ENCODE measurements at places on chromosomes 7 and 10.

DNA sequence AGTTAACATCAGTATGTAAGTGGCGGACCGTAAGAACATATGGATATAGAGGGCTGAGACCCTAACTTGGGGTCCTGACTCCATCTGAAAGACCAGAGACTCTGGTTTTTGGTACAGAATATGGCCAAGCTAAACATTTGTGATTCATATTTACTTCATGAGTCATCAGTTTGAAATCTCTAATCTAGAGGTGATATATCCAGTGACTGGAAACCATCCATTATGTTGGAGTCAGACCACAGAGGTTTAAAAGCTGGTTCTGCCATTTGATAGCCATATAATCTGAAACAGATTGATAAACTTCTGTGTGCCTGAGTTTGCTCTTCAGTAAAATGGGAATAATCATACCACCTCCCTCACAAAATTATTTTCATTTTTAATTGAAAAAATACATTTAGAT lies 505.3 kb downstream of the SORCS3 start:
- DNase-seq, result no peak

- DNase-seq, result no peak
Observed at GRCh38 chr10:100661520-100661919, 83.9 kb upstream of the PAX2 start.

GRCh38 chr10:44161184-44161583 lies 223.7 kb downstream of the CXCL12 start:
- no peak for DNase-seq

GRCh38 chr7:73920406-73921134 lies 59.6 kb downstream of the TMEM270 start:
- DNase-seq, result no peak

- DNase-seq, result no peak
Observed at GRCh38 chr10:121572859-121573537, 25.2 kb downstream of the FGFR2 start.

DNA sequence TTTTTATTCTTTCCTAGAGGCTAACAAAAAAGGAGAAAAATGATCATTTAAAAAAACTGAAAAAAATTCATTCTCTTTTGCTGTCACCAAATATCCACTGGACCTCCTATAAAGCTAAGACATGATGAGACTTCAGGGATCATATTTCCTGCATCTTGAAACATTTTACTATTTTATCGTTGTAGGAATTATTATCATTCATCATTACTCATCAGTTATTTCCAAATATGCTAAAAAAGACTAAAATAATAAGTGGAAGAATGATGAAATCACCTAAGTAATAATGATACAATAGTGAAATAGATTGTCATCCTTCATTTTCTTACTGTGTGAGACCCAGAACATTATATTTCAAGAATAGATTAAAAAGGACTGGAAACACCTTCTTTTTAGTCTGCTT lies 28.3 kb downstream of the TAF3 start:
- DNase-seq, result no peak

GRCh38 chr10:112497347-112497950 lies 50.4 kb downstream of the VTI1A start:
- no peak for DNase-seq

GRCh38 chr10:26085549-26085948 lies 131.0 kb upstream of the GAD2 start:
- DNase-seq, result no peak

GRCh38 chr10:4109469-4109868 lies 324.5 kb upstream of the KLF6 start:
- no peak for DNase-seq

DNA sequence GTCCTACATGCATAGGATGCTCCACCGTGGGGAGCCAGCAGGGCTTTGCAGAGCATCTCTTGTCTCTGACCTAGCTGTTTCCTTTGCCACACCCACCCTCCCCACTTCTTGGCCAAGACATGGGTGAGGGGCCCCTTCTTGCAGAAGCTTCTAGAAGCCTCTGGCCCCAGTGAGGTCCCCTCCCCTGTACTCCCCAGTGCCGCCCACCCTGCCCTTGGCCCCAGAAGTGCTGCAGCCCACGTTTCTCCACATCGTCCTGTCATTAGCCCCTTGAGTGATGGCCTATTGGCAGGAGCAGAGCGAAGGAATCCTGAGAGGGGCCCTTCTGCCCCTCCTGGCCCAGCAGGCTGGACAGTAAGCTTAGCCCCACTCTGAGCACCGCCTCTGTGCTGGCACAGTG lies 43.7 kb downstream of the ALOX5 start:
- no peak for DNase-seq

DNA sequence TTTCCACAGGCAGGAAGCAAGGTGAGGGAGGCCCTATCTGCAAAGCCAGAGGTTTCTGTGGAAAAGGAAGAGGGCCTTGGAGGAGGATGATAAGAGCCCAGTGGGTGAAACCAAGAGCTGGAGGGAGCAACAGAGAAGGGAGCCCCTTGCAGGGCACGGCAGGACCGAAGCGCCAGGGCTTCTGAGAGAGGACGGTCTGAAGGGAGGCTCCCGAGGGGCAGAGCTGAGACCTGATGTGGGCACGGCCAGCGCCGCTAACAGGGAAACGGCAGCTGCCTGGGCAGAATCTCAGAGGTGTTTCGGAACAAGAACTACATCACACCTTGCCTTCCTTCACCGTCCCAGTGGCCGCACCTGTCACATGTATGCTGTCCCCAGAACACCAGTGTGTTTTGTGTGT lies 144.3 kb upstream of the ADARB2 start:
- no peak for DNase-seq

GRCh38 chr7:74526780-74527179 lies 73.1 kb downstream of the GTF2IRD1 start:
- DNase-seq, result no peak

GRCh38 chr10:84012831-84013458 lies 126.4 kb upstream of the GHITM start:
- no peak for DNase-seq

DNA sequence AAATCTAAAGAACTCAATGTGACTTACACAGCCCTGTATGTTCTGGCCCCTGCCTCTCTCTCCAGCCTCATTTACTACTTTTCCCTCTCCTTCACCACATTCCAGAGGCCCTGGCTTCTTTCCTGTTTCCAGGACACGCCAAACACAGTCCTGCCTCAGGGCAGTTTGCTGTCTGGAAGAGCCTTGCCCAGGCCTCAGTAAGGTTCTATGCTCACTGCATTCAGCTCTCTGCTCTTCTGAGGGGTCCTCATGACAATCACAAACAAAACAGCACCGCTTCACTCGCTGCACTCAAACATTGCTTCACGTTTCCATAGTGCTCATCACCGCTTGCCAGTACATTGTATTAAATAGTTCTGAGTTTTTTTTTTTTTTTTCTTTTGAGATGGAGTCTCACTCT lies 35.1 kb upstream of the GARS1 start:
- DNase-seq, result no peak

Measured in NCI-H345 (cell line).